ENCODE measurements at places on chromosomes 2 and 18.

GRCh38 chr2:70541481-70542020 lies 12.1 kb downstream of the TGFA start:
- no peak for DNase-seq

- DNase-seq, result no peak
Observed at GRCh38 chr2:3076848-3077642, 300.6 kb downstream of the EIPR1 start.

DNA sequence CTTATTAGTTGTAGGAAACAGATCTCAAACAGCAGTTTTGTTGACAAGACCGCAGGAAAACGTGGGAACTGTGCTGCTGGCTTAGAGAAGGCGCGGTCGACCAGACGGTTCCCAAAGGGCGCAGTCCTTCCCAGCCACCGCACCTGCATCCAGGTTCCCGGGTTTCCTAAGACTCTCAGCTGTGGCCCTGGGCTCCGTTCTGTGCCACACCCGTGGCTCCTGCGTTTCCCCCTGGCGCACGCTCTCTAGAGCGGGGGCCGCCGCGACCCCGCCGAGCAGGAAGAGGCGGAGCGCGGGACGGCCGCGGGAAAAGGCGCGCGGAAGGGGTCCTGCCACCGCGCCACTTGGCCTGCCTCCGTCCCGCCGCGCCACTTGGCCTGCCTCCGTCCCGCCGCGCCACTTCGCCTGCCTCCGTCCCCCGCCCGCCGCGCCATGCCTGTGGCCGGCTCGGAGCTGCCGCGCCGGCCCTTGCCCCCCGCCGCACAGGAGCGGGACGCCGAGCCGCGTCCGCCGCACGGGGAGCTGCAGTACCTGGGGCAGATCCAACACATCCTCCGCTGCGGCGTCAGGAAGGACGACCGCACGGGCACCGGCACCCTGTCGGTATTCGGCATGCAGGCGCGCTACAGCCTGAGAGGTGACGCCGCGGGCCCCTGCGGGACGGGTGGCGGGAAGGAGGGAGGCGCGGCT lies at the start of gene TYMS:
Gene TYMS (plus strand): TSS at position 343 of the 690 bp plus-strand sequence. CDS start 90 bp downstream, at position 433.
- DNase-seq, result no peak

- no peak for DNase-seq
Observed at GRCh38 chr18:57527556-57528229, 58.8 kb downstream of the FECH start.

DNA sequence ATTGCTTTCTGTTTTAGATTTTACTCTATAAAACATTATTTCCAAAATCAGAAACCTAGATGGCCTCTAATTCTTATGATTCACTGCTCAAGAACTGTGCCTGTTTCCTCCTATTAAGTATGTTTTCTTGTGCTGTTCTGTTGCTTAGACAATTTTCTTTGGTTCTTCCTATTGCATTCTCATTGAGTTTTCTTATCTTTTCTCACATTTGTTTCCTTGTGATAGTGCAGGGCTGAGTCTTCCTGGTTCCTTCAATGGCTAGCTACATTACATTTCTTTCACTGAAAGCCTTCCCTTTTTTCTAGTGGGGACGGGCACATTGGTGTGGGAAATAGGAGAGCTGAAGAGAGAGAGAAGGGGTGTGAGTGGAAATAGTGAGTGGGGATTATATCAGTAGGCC lies 183.4 kb downstream of the CALCRL start:
- DNase-seq, result no peak

DNA sequence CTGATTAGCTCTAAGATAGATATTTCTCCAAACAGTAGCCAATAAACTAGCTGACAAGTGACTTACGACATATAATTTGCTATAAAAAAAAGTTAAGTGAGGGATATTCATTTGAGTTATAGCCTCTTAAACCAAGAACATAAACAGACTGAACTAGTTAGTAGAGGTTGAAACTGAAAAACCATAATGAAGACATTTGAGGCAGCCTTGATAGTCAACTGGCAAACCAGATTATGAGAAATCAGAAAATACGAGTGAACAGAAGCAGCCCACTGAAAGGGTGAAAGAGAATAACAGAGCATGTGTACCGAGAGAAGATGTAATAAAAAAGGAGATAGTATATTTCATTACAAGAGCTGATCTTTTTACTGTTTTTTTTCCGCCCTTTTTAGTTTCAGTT lies 698.1 kb upstream of the SETBP1 start:
- DNase-seq, result no peak
